ENCODE measurements at places on chromosomes 12 and 14.

GRCh38 chr12:106066051-106066705 lies 72.6 kb downstream of the NUAK1 start:
- DNase-seq = no peak

GRCh38 chr12:69919495-69919894 lies 94.5 kb downstream of the MYRFL start:
- DNase-seq = no peak

- no peak for DNase-seq
Measured at GRCh38 chr14:74395094-74395493, 30.9 kb downstream of the SYNDIG1L start.

GRCh38 chr14:61452452-61452851 lies 131.1 kb downstream of the PRKCH start:
- DNase-seq = no peak

DNA sequence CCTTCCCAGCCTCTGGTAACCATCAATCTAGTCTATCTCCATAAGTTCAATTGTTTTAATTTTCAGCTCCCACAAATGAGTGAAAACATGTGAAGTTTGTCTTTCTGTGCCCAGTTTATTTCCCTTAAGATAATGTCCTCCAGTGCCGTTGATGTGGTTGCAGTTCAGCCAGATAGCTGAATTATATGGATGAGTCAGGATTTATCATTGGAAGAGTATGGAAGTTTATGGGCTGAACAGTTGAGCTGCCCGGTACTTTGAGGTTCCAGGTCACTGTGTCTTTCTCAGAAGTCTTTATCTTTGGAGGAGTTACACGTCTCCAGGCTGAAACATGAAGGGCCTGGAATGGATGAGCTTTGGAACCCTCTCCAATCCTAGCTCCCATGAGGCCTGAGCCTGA lies 120.1 kb downstream of the ASCL4 start:
- no peak for DNase-seq

DNA sequence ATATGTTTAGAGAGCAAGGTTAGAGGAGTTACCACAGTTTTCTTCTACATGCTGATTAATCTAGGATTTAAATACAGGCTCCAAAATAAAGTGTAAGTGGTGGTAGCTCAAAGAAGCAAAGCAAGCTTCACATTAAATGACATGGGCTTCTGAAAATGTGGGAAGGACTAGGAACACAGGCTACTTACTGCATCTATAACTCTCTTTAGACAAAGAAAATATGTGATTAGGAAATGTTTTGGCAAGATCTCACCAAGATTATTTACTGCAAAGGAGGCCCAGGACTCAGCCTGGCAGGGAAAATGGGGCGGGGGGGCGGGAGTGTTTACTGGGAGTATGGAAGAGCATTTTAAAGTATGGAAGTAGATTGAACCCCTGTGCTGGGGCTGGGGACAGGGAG lies 39.4 kb downstream of the ETV6 start:
- DNase-seq = no peak
